ENCODE measurements at places on chromosomes 13 and 19. TPM values are rescaled to one million over a fixed set of nuclear protein-coding genes. Genes with fewer than 3 reads are reported as not detected.

The CERS1 gene
- 0.90 TPM for total RNA-seq

The NOTCH3 gene
- 5.9 TPM for total RNA-seq

The NR1H2 gene
- total RNA-seq, result 37.8 TPM

DNA sequence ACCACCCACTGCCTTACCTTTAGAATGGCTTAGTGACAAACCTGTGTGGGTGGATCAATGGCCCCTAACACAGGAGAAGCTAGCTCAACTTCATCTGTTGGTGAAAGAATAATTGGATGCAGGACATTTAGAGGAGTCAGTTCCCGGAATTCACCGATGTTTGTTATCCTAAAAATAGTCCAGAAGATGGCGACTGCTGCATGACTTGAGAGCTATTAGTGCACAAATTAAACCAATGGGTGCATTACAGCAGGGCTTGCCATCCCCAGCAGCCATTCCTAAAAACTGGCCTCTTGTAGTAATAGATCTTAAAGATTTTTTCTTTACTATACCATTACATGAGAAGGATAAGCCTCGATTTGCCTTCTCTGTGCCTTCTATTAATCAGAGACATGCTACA, 46.8 kb upstream of the ZNF726 start:
- no peaks in the 10 kb centered on the region for H3K4me1 ChIP-seq
- no peak overlapping the region for H3K4me3 ChIP-seq

The ZNF729 gene
- not detected for total RNA-seq

DNA sequence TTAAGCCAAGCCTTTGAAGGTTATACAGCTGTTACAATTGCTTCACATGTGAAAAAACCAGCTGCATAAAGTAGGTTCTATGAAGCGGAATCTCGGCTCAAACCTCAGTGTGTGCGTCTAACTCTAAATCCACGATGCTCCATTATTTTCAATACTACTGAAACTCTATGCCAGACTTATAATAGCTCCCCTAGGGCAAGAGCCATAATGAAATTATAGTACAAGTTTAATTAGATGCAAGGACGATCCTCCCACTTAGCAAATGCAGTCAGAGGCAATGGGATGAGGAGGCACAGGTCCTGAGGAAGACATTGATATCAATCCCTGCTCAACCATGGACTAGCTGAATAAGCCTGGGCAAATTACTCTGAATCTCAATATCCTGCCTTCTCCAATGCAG, 31.1 kb downstream of the SLC7A1 start:
- H3K27me3 ChIP-seq, result no peaks in the 10 kb centered on the region
- H3K4me1 ChIP-seq, result peaks cover 8% of the 10 kb centered on the region
- DNase-seq, result no peak
- no peak overlapping the region for H3K27ac ChIP-seq

GRCh38 chr13:59300355-59301173, 863.2 kb downstream of the DIAPH3 start:
- no peak overlapping the region for H3K27ac ChIP-seq
- DNase-seq, result no peak
- no peaks in the 10 kb centered on the region for H3K27me3 ChIP-seq
- no peaks in the 10 kb centered on the region for H3K36me3 ChIP-seq

GRCh38 chr19:10516671-10517286, 468 bp downstream of the S1PR5 start:
- H3K36me3 ChIP-seq, result no peaks in the 10 kb centered on the region
- H3K4me1 ChIP-seq, result peaks cover 4% of the 10 kb centered on the region
- no peak for DNase-seq
- no peak overlapping the region for H3K27ac ChIP-seq
- peak overlapping the region; percentile 48 for H3K4me3 ChIP-seq

The CYP2S1 gene
- 0.83 TPM for total RNA-seq

DNA sequence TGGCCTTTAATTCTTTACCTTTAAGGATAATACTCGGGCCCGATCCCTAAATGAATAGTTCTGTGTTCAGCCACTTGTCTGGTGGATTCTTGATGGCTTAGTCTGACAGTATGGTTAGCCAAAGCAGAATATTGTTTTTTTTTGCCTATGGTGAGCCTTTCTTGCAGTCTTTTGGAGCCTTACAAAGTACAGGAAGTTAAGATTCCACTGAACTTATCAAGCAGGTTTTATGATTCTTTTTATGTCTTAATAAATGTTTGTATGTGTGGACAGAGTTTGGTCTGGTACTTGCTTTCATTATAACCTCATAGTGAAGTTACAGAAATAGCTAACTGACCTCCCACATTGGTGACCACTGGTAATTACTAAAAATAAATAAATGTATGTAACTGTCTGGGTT, 17.1 kb downstream of the PCCA start:
- no peak overlapping the region for H3K4me3 ChIP-seq
- H3K36me3 ChIP-seq, result peaks cover 2% of the 10 kb centered on the region
- H3K27ac ChIP-seq, result no peak overlapping the region

The ZNF98 gene
- not detected for total RNA-seq
